ENCODE measurements at places on chromosomes 6 and 20.

DNA sequence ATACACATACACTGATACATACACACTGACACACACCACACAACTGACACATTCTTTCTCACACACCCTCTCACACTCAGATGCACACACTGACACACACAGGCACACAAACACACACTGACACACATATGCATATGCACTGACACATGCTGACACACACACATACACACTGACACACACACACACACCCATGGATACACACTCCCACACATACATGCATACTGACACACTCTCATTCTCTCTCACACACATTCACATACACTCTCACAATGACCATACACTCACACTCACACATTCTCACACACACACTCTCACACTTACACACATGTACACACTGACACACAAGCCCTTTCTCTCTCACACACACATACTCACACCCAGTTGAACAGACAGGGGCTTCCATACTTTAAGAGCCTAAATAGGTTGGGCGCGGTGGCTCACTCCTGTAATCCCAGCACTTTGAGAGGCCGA is 236.4 kb downstream of the LRFN2 start:
- no peak for DNase-seq

DNA sequence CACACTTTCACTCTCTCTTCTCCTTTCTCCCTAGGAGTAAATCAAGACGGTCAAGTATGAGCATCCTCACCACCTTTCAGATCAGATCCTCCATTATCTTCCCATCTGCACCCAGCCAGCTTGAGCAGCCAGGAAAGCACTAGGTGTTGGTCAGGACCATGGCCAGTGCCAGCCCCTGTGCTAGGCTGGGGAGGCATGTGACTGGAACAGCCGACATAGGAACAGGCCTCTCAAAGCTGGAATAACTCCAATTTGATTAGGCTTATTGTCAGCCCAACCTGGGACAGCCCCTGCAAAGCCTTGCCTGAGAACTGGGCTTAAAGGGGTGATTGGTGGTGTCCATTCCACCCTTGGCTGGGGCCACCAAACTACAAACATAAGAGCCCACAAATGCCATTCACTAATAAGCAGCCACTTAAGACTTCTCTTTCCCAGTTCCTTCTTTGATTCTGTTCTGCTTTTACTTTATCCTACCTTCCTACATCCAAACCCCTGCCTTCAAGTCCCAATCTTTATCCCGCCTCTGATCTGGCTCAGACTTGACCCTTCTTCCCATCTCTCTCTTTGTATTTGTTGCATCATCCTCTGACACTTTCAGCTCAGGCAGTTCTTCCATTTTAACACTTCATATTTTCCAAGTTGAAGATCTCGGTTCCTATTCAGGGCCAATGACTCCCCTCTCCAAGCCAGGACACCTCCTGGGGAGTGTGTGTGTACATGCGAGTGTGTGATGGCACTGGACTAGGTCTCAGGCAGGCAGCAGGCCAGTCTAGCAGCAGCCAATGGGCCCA is 4.5 kb upstream of the TREM2 start:
- peak; percentile 28 for DNase-seq

- no peak for DNase-seq
These were observed 27.4 kb downstream of the RHAG start for GRCh38 chr6:49609285-49609684.

DNA sequence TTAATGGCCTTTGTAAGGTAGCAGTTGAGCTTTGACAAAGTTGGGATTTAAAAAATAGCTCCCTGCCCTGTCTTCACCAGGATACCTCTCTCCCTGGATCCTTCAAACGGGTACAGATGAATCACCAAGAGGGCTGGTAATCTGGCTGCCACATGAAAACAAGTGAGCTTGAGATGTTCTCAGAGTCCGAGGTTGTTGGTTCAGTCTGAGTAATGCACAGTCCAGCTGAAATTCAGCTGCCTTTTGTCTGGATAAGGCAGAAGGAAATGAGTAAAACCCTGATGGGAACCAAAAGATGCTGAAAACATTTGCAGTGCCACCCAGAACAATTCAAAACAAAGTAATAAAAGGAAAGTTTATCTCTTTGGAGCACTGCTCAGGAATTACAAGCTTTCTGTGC is 86.8 kb downstream of the GJA1 start:
- DNase-seq: no peak

DNA sequence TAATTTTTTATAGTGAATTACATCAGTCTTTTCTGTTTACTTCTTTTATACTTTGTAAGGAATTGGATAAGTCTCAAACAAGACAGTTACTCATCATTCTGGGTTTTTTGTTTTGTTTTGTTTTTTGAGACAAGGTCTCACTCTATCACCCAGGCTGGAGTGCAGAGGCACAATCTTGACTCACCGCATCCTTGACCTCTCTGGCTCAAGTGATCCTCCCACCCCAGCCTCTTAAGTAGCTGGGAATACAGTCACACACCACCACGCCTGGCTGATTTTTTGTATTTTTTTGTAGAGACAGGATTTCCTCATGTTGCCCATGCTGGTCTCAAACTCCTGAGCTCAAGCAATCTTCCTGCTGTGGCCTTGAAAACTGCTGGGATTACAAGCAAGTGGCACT is 524.3 kb downstream of the EYS start:
- DNase-seq: no peak

- DNase-seq: no peak
These were observed 179.6 kb downstream of the UST start for GRCh38 chr6:148926478-148926877.

DNA sequence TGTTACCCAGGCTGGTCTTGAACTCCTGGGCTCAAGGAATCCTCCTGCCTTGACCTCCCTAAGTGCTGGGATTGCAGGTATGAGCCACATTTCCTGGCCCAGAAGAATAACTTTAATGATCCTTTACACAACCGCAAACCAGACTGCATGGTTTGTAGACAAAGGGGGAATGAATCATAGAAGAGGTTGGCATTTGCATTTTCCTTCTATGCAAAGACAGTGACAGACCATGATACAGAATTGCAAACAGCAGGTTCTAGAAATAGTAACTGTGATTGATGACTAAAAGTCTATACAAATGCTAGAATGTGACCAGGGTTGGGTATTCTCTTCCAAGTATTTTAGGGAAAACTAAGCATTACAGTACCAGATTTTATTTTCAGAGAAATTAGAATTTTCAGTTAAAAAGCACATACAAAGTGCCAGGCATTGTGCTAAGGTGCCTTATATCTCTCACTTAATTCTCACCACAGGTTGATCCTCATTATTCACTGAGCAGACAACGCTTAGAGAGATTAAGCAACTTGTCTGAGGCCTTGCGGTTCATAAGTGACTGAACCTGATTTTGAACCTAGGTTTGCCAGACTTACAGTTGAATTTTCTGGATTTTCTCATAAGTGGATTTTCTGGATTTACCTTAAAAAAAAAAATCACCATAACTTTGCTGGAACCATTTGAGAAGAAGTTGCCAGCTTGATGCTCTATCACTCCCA is 146.6 kb downstream of the ZFAND3 start:
- DNase-seq: no peak

GRCh38 chr20:14478126-14478525 is 140.7 kb upstream of the FLRT3 start:
- no peak for DNase-seq

- DNase-seq: no peak
These were observed 8.5 kb upstream of the SRC start for GRCh38 chr20:37337208-37337991.

DNA sequence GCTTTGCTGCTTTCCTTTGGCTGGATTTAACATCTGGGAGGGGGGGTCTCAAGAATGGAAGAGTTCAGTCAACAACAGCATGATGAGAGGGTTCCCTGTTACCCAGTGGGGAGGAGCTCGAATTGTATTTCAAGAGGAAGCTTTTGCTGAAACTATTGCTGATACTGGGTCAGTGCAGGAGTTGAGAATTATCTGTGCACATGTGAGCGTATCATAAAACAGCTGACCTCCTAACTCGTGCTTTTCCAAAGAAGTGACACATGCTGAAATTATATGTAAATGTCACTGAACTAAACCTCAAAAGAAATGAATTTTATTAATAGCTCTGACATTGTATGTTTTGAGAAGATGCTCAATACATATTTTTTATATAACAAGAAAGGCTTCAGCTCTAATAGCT is 96.3 kb downstream of the PHF3 start:
- DNase-seq: no peak

GRCh38 chr6:168370310-168370991 is 50.9 kb upstream of the DACT2 start:
- DNase-seq: peak; percentile 97

GRCh38 chr20:16803965-16804792 is 56.0 kb downstream of the OTOR start:
- peak; percentile 61 for DNase-seq

DNA sequence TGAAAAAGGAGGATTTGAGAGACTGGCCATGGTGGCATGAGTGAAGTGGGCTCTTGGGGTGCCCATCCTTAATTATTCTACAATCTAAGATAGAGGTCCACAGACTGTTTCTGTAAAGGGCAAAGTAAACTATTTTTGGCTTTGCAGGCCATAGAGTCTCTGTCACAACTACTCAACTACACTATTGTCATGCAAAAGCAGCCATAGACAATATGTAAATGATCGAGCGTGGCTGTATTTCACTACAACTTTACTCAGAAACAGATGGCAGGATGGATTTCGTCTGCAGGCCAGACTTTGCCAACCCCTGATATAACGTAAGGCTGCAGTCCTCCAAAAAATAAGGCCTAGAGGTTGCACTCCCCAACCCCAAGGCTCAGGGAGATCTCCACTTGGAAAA is 58.2 kb upstream of the NAA20 start:
- no peak for DNase-seq

- peak; percentile 83 for DNase-seq
These were observed 143.7 kb upstream of the PTPN1 start for GRCh38 chr20:50366270-50367103.

DNA sequence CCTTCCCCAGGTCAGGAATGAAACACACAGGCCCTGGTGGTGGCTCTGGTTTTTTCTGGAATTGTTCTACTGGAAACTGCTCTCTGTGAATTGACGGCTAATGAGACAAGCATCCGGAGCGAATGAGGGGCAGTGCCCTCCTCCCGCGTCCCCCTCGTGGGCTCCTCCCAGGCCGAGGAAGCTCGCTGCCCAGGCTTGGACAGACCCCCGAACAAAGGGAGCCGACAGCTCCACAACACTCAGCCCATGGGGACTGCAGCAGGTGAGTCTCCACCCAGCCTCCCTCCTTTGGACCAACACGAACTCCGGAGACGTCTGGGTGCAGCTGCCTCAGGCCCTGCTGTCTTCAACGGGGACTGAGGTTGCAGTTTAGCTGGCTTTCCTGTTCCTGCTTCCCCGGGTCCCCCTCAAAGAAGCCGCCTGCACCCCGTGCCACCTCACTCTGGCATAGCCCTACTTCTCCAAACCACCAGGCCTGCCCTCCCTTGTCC is 31.3 kb upstream of the AFDN start:
- DNase-seq: no peak

DNA sequence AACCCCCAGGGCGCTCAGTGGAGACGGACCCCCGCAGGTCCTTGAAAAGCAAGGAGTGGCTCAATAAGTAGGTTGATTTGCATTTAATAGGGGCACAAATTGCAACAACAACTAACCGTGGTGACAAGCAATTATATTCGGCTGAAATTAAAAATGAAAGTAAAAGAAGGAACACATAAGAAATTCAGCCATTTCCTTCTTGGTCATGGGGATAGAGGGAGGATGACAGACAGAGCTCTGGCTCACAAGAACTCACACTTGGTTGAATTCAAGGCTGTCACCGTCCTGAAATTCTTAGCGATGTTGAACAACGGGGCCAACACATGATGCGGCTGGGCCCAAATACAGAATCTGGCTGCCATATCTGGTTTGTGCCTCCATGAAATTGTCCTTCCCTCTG is 129.0 kb downstream of the EDN3 start:
- DNase-seq: no peak

DNA sequence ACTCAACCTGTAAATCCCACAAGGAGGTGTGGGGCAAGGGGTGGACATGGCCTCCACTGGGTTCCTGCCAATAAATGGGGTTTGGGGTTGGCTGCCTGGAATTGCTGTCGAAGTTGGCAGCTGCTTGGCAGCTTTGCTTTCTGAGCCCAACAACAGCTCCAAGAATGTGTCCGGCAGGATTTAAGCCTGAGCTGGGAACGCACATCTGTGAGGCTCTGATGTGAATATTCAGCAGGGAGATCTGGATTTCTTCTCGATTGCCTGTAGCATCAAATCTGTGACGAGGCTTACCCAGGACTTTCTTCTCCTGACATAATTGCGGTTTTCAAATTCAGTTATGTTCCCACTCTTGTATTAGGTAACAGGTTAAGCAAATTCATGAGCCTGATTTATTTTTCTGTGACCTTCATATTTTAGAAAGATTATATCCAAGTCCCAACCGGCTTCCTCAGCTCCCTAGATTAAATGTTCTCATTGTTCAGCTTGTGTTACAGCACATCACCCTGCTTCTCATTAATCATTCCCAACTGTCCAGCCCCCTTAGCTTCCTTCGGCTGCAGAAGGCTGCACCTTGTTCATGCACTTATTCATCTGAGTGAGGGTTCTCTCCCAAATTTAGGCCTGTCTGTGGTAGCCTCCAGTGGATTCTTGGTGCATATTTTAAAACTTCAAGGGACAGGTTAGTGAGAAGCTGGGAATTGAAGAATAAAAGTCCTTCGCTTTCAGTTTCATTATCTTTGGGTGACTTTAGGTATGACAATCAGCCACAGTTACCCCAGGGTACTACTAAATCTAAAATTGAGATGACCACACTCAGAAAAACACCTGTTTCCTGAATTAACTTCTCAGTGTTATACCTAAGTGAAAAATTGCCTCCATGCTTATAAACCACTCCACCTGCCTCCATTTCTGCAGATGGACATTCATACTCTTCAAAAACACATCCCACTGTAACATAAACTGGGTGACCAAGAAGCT is 310.0 kb downstream of the ESR1 start:
- DNase-seq: no peak

- no peak for DNase-seq
These were observed 651.0 kb downstream of the CD109 start for GRCh38 chr6:74346936-74347535.

- DNase-seq: no peak
These were observed 29.8 kb downstream of the ANKEF1 start for GRCh38 chr20:10064611-10065010.

- no peak for DNase-seq
These were observed 30.7 kb upstream of the MC3R start for GRCh38 chr20:56217829-56218228.

- DNase-seq: no peak
These were observed 55.2 kb downstream of the SCAND1 start for GRCh38 chr20:35899064-35899463.

GRCh38 chr20:36676701-36677421 is 30.9 kb upstream of the SLA2 start:
- DNase-seq: no peak

- peak; percentile 35 for DNase-seq
These were observed 676.5 kb downstream of the TENT5A start for GRCh38 chr6:81075974-81076373.

DNA sequence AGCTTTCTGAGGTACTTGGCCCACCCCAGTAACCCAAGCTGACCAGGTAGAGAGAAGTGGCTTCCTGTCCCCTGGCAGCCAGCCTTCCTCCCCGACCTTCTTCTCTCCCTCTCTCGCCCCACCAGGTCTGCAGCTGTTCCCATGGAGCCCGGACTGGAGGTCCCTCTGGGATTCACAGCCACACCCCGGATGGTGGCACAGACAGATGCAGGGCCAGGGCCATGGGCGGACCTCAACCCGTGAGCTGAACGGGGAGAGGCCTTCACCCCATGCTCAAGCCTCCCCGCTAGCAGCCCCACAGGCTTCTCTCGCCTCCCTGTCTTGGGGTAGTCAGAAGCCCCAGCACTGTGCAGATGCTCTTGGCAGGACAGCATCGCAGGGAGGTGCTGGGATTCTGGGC is 41.3 kb downstream of the CPXM1 start:
- no peak for DNase-seq
